GM20000 (cell line): ENCODE measurements at places on chromosomes 3 and 15.
A peak's percentile ranks its signal among the peaks of the same experiment; 100 is the strongest.

DNA sequence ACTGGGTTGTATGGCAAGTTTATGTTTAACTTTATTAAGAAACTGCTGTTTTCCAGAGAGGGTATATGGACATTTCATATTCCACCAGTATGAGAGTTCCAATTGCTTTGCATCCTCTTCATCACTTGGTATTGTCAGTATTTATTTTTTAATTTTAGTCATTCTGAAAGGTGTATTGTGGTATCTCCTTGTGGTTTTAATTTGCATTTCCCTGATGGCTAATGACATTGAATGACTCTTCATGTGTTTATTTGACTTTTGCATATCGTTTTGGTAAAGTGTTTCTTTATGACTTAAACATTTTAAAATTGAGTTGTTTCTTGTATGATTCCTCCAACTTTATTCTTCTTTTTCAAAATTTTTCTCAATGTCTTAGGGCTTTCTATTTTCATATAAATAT is 44.4 kb downstream of the IL1RAP start:
- DNase-seq: no peak

- no peak for DNase-seq
Measured at GRCh38 chr3:11878837-11879236, 32.2 kb upstream of the TAMM41 start.

- no peak for DNase-seq
Measured at GRCh38 chr3:72338082-72338941, 509.9 kb downstream of the SHQ1 start.

DNA sequence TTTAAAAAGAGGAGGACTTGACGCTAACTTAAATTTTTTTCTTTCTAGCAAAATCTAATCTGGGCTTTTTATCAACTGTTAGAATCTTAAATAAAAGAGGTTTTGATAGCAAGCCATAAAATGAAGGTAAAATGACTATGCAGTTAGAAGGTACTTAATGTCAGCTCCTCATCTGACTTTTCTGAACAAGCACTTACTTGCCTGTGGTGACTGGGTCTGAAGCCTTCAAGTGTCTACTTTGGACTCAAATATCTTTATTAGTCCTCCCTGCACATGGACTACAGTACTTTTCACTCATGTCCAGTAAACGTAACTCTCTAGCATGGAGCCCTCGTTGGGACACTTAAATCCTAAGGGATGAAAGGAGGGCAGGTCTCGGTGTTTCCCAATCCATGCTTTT is 135.9 kb downstream of the P2RY1 start:
- no peak for DNase-seq

DNA sequence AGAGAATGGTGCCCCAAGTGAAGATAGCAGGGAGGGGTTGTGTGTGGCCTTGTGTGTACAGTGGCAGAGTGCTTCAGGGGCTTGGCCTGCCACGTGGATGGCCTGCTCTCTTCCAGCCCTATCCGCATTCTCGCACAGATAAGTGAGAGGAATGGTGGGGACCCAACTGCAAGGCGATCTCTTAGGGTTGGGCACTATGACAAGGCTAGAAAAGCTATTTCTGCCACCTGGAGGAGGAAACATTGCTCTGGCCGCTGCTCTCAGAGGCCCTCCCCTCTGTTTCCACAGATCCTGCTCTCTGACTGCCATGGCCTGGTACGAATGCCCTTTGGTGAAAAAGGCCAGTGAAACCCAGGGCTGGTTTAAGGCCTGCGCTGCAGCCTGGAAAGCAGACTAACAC is 20.6 kb downstream of the EEFSEC start:
- no peak for DNase-seq

GRCh38 chr3:46928282-46928681 is 48.3 kb downstream of the CCDC12 start:
- DNase-seq: no peak

DNA sequence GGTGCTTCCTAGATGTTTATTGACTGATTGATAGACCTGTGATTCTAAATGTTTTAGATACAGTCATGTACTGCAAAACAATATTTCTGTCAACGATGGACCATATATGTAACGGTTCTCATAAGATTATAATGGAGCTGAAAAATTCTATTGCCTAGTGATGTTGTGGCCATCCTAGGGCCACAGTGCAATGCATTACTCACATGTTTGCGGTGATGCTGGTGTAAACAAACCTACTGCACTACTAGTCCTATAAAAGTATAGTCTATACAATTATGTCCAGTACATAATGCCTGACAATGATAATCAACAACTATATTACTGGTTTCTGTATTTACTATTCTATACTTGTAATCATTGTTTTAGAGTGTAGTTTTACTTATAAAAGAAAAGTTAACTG is 46.8 kb downstream of the CHST2 start:
- no peak for DNase-seq

DNA sequence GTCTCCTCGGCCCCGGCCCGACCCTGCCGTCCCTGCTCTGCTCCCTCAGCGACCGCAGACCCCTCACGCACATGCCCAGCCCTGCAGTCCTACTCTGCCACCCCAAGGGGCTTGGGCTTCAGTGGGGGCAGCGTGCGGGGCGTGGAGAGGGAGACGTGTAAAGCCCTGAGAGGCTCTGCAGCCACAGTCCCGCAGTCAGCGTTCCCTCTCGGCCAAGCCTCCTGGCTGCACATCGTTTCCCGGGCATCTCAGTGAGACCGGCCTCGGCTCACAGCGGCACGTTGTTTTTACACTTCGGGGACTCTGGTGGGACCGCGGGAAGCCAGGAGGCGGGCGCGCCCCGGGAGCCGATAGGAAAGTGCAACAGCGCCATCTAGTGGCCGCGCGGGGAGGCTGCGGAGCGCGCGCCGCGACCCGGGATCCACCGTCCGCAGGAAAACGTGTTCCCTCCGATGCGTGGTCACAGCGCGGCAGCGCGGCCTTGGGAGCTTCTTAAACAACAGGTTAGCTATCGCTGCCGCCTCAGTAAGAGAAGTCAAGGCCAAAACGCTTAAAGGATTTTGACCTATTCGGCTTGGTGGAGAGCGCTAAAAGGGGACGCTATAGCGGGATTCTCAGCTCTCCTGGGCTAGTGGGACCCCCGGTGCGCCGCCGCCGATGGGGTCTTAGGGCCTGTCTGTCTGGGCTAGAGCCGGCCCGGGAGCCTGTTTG is 226.8 kb upstream of the IGF1R start:
- DNase-seq: peak; percentile 78

GRCh38 chr3:126033051-126033745 is 50.7 kb downstream of the SLC41A3 start:
- no peak for DNase-seq

DNA sequence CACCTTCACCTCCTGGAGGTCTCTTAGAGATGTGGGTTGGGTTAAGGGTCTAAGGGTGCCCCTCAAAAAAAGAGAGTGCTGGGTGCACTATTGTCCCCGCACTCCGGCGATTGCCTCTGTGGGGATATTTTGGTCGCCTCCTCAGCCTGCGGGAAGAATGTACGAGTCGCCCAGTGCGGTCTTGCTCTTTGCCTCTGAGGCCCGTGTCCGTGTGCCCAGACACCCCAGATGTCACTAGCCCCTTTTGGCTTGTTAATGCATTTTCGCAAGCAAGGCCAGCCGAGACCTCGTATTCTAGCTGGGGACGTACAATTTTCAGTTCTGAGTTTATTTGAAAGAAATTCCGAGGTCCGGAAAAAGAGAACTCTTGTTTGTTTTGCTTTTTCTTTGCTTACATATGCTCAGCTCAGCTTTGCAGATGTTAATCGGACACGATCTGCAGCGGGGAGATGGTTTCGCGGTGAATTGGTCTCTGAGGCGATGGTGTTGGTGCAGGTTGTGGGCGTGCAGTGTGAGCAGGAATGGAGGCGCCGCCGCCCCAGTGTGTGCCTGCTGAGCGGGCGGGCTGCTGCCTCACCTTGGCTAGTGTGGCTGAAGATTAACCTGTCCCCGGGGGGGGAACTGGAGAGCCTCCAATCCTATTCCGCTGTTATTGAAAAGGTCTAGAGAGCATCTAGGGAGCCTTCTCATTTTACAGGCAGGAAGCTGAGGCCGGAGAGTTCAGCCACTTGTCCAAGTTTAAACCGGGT is 1.4 kb downstream of the ST6GAL1 start:
- DNase-seq: peak; percentile 56

- no peak for DNase-seq
Measured at GRCh38 chr15:77243135-77243534, 172.2 kb upstream of the TSPAN3 start.

DNA sequence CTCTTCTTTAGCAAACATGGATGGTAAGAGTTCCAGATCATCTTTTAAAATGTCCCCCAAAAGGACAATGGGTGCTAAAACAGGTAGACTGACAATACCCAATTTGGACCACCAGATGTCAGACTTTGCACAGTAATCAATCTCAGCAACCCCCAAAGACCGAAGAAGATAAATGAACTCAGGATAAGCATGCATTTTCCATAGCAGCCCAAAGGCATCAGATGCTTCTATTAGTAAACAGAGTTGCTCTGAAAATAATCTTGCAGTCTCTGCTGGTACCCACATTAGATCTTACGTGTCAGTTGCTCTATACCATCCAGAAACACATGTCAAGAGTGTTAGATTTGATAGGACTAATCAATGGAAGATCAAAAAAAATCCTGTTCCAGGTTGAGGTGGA is 20.6 kb downstream of the MYH15 start:
- DNase-seq: peak; percentile 45

- no peak for DNase-seq
Measured at GRCh38 chr3:21466476-21466875, 284.5 kb downstream of the ZNF385D start.

GRCh38 chr3:134376786-134377426 is 2.7 kb upstream of the AMOTL2 start:
- DNase-seq: no peak

GRCh38 chr15:66685638-66686150 is 16.3 kb upstream of the SMAD6 start:
- no peak for DNase-seq
